SJSA1 (cell line): ENCODE measurements at places on chromosomes 16 and 17. TPM values are rescaled to one million over a fixed set of nuclear protein-coding genes. Genes with fewer than 3 reads are reported as not detected.

GRCh38 chr16:86899757-86900156 lies 321.4 kb downstream of the FOXL1 start:
- H3K27ac ChIP-seq: 0 out of 2 replicates have a peak overlapping the region, but pooled peaks have one; percentile 10
- H3K4me3 ChIP-seq: no peak overlapping the region
- no peak for DNase-seq
- H3K36me3 ChIP-seq: no peaks in the 10 kb centered on the region
- H3K27me3 ChIP-seq: no peaks in the 10 kb centered on the region

Gene TLCD3B
- 0.55 and 3.1 TPM in 2 replicates for total RNA-seq

DNA sequence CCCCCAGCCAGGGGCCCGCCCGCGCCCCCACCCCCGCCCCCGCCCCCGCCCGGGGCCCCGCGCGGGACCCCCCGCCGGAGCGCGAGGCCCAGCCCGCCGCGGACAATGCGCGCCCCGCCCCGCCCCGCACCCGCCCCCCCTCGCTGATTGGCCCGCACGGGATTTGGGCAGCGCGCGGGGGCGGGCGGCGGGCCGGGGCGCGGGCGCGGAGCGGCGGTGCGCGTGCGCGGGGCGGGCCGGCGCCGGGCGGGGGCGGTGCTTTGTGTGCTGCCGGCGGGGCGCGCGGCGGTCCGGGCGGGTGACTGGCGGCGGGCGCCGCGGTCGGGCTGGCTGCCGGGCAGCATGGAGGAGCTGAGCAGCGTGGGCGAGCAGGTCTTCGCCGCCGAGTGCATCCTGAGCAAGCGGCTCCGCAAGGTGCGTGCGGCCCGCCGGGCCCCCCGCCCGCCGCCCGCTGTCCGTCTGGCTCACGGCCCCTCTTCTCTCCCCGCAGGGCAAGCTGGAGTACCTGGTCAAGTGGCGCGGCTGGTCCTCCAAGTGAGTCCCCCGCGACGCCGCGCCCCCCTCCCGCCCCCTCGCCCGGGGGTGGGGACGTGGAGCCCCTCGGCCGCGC lies at the start of gene CBX2:
Gene CBX2 (plus strand): TSS at position 255 of the 610 bp plus-strand sequence. CDS start 88 bp downstream, at position 343.
- H3K27me3 ChIP-seq: peaks cover 45% of the 10 kb centered on the region
- peaks cover 16% of the 10 kb centered on the region for H3K4me1 ChIP-seq
- H3K4me3 ChIP-seq: peak within 1 kb of the TSS; percentile 93
- peaks cover 18% of the 10 kb centered on the region for H3K36me3 ChIP-seq

GRCh38 chr17:16818821-16819683 lies 129.0 kb downstream of the CCDC144A start:
- no peaks in the 10 kb centered on the region for H3K27me3 ChIP-seq
- H3K4me3 ChIP-seq: no peak overlapping the region
- H3K36me3 ChIP-seq: no peaks in the 10 kb centered on the region
- H3K27ac ChIP-seq: no peak overlapping the region
- DNase-seq: no peak

- DNase-seq: no peak
- no peak overlapping the region for H3K27ac ChIP-seq
- no peaks in the 10 kb centered on the region for H3K36me3 ChIP-seq
- H3K27me3 ChIP-seq: no peaks in the 10 kb centered on the region
- no peaks in the 10 kb centered on the region for H3K4me1 ChIP-seq
- H3K4me3 ChIP-seq: no peak overlapping the region
Measured at GRCh38 chr16:51573191-51573590, 422.1 kb upstream of the SALL1 start.

Gene TBC1D26
- not detected in 2 replicates for total RNA-seq

- DNase-seq: no peak
- 0 out of 2 replicates have a peak, but pooled peaks cover 2% of the 10 kb centered on the region for H3K4me1 ChIP-seq
- no peak overlapping the region for H3K27ac ChIP-seq
- no peaks in the 10 kb centered on the region for H3K27me3 ChIP-seq
- H3K4me3 ChIP-seq: no peak overlapping the region
- H3K36me3 ChIP-seq: no peaks in the 10 kb centered on the region
Measured at GRCh38 chr16:52469775-52470174, 77.2 kb downstream of the TOX3 start.

GRCh38 chr16:82993926-82994325 lies 367.2 kb downstream of the CDH13 start:
- H3K4me3 ChIP-seq: no peak overlapping the region
- H3K4me1 ChIP-seq: peaks cover 18% of the 10 kb centered on the region
- no peaks in the 10 kb centered on the region for H3K27me3 ChIP-seq
- H3K36me3 ChIP-seq: no peaks in the 10 kb centered on the region
- H3K27ac ChIP-seq: no peak overlapping the region
- DNase-seq: no peak

Gene KRT40
- total RNA-seq: not detected in 2 replicates

Gene KRT25
- total RNA-seq: not detected in 2 replicates

DNA sequence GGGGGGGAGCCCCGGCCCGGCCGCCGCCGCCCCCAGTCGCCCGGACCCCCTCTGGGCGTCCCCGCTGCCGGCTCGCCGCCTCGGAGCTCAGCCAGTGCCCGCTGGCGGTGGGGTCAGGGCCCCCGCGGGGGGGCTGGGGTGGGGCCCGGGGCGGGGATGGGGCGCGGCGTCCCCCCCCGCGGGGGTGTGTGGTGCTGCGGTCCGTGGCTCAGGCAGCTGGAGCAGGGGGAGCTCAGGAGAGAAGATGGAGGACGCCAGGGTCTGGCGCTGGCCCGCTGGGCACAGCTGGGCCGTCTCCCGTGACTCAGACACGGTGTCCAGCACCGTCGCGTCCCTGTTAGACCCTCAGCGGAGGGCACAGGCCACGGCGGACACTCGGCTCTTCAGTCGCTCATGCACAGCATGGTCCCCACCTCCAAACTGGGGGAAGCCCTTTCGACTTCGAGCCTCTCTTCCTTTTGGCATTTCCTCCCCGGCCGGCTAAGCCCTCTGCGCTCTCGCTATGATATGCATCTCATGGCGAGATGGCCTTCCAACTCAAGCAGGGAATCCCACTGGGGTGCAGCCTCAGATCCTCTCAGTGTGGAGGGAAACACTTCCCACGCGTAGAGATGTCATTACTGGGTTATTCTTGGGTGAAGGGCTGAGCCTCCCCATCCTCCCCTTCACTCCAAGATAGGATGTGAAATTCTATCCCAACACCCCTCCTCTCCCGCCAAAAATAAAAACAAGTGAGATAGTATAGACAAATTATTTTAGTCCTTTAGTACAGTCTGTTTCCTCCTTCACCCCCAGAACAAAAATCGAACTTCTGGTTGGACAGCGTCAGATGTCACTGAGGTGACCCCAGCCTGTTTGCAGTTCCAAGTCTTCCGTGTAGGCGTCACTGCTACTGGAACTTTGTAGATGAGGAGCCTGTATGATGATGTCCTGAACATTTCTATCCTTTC lies 522 bp upstream of the VEZF1 start:
- H3K36me3 ChIP-seq: peaks cover 52% of the 10 kb centered on the region
- H3K27ac ChIP-seq: peak overlapping the region; percentile 91
- H3K4me1 ChIP-seq: peaks cover 48% of the 10 kb centered on the region
- H3K27me3 ChIP-seq: no peaks in the 10 kb centered on the region
- peak; percentile 85 for DNase-seq

Gene TBC1D10B
- total RNA-seq: 25.8 and 42.5 TPM in 2 replicates

Gene CD300C
- total RNA-seq: not detected in 2 replicates

- peaks cover 35% of the 10 kb centered on the region for H3K36me3 ChIP-seq
- peaks cover 12% of the 10 kb centered on the region for H3K4me1 ChIP-seq
- DNase-seq: no peak
- H3K27ac ChIP-seq: no peak overlapping the region
- H3K4me3 ChIP-seq: no peak overlapping the region
Measured at GRCh38 chr16:48272837-48273421, 25.6 kb upstream of the ABCC11 start.

DNA sequence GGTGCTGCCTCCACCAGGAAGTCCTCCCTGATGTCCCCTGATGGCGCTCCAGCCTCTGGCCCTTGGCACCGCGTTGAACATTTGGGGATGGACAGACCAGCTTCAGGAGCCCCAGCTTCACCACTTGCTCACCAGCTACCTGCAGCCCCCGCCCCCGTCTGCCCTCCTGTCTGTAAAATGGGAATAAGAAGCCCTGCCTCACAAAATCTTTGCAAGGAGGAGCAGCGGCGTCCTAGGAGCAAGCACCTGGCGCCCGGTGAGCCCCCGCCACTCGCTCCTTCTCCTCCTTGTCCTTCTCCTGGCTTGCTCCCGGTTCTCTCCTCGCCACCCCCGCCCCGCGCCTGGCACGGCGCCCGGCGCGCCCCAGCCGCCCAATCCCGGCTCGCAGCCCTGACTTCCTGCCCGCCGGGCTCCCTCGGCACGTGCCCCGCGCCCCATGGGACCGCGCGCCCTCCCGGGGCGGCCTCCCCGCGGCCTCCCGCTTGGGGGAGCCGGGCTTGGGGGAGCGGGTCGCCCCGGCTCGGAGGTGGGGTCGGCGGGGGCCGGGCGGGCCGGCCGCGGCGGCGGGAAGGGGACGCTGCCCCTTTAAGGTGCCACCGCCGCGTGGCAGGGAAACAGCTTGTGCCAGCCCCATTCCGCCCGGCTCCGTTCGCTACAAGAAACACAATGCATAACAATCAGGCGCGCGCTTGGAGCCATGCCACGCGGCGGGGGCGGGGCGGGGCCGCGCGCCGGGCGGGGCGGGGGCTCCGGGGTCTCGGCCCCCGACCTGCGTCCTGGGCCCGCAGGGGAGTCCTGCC lies 9.1 kb upstream of the PPP1R1B start:
- H3K27ac ChIP-seq: no peak overlapping the region
- peak; percentile 59 for DNase-seq
- H3K4me3 ChIP-seq: peak overlapping the region; percentile 44
- H3K36me3 ChIP-seq: no peaks in the 10 kb centered on the region
- peaks cover 35% of the 10 kb centered on the region for H3K27me3 ChIP-seq

GRCh38 chr17:66665194-66665593 lies 169.7 kb upstream of the CACNG5 start:
- DNase-seq: no peak
- peaks cover 5% of the 10 kb centered on the region; the same call in 1 of the 2 replicates for H3K36me3 ChIP-seq
- H3K4me3 ChIP-seq: no peak overlapping the region
- no peaks in the 10 kb centered on the region for H3K27me3 ChIP-seq
- H3K27ac ChIP-seq: no peak overlapping the region
- no peaks in the 10 kb centered on the region for H3K4me1 ChIP-seq

GRCh38 chr17:39217734-39218369 lies 7.9 kb downstream of the STAC2 start:
- no peak overlapping the region for H3K4me3 ChIP-seq
- peaks cover 4% of the 10 kb centered on the region; the same call in 1 of the 2 replicates for H3K27me3 ChIP-seq
- H3K27ac ChIP-seq: no peak overlapping the region
- H3K4me1 ChIP-seq: no peaks in the 10 kb centered on the region
- DNase-seq: no peak
- H3K36me3 ChIP-seq: no peaks in the 10 kb centered on the region

Gene TNFRSF17
- total RNA-seq: not detected in 2 replicates

GRCh38 chr17:48045316-48046001 lies 2.7 kb upstream of the NFE2L1 start:
- H3K4me1 ChIP-seq: peaks cover 23% of the 10 kb centered on the region
- peaks cover 6% of the 10 kb centered on the region; the same call in 1 of the 2 replicates for H3K36me3 ChIP-seq
- H3K4me3 ChIP-seq: no peak overlapping the region
- no peaks in the 10 kb centered on the region for H3K27me3 ChIP-seq

DNA sequence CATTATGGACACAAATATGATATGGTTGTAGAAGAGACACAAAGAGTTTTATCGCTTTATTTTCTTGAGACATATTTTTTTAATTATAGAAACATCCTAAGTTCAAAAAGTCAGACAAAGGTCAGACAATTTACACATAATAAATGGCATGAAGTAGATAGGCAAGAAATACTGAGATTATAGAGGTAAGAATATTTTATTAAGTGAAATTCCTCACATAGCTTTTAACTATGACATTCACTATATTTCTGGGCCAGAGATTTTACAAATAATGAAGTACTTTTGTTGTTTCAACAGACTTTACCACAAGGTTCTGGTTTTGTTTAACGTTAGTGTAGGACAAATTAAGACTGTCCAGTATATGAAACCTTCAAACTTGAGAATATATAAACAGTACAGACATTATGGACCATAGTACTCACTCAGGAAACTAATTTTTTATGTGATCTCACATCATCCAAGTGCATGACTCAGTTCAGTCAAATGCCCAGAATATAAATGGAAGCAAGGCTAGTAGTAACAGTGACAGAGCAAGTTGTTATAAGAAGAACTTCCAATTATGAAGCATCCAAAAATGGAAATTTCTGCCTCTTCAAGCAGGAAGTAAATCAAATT lies 394.8 kb downstream of the KCNJ2 start:
- no peak overlapping the region for H3K4me3 ChIP-seq
- no peaks in the 10 kb centered on the region for H3K36me3 ChIP-seq
- no peak for DNase-seq
- no peaks in the 10 kb centered on the region for H3K27me3 ChIP-seq

DNA sequence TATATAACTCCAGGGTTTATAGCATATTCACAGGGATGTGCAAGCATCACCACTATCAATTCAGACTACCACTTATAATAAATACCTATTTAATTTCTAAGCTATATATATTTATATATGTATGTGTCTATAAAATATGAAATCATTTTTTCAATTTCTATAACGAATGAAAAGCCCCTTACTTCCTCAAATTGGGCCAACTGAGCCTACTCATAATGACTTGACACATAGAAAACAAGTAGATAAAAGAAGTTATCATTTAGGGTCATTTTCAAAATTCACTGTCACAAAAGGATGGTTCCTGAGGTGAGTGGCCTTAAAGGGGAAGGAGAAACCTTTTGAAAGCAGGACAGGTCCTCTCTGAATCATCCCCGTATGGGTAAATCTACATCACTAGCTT lies 114.1 kb downstream of the ADCY9 start:
- H3K4me3 ChIP-seq: no peak overlapping the region
- no peak overlapping the region for H3K27ac ChIP-seq
- DNase-seq: no peak
- H3K4me1 ChIP-seq: peaks cover 12% of the 10 kb centered on the region

DNA sequence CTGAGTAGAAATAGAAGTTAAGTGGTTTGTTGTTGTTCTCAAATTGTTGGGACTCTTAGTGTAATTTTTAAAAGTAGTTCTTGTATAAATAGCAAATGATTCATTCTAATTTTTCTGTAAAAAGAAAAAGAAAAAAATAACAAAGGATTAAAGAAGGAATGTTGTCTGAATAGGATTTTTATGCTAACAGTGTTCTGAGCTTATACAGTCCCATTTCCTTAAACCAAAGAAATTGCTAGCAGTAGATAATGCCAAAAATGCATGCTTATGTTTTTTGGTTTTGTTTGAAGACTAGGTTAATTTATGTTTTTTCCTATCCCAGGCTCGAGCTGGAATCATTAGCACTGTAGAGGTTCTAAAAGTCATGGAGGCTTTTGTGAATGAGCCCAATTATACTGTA lies 44.7 kb upstream of the KPNB1 start:
- peaks cover 26% of the 10 kb centered on the region for H3K4me1 ChIP-seq
- peaks cover 75% of the 10 kb centered on the region for H3K36me3 ChIP-seq
- no peak overlapping the region for H3K4me3 ChIP-seq
- peak overlapping the region; percentile 44 for H3K27ac ChIP-seq

Gene BAIAP3
- 1.2 and 3.1 TPM in 2 replicates for total RNA-seq
